ENCODE measurements at places on chromosomes 2 and 18.

DNA sequence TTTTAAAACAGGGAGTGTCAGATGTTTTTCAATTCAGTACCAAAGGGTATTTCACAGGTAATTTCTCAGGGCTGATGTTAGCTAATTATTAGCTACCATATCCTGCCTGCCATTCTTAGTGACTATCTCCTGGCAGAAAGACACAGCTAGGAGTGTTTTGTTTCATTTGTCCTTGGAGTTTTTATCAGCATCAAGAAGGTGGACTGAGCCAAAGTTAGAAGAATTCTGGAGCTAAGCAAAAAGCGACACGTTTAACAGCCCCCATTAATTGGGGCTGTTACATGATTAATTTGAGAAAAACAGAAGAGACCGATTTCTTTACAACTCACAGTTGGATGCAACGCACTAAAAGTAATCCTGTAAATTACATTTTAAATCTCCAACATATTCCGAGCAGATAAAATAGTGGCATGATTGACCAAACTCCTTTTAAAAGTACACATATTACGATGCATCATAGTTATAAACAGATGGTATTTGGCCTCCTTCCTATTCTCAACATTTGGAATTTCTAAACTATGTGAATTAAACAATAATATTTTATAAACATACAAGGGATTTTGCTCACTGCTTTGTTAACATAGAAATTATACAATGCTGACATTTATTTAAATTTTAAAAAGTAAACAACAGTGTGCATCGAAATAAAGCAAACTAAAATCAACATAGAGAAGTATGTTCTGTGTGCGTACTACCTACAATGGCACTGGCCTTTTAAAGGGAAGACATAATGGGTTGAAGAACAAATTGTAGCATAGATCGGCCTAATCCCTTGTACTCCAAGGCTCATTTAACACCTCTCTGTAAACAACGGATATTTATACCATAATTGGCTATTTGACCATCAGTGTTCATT is 585.1 kb downstream of the ZEB2 start:
- peaks cover 61% of the 10 kb centered on the region for H3K27me3 ChIP-seq
- no peaks in the 10 kb centered on the region for H3K36me3 ChIP-seq
- no peak overlapping the region for H3K4me3 ChIP-seq
- DNase-seq: no peak
- H3K27ac ChIP-seq: no peak overlapping the region

GRCh38 chr18:22189449-22190166 is 20.2 kb downstream of the GATA6 start:
- H3K4me3 ChIP-seq: no peak overlapping the region
- H3K27ac ChIP-seq: no peak overlapping the region
- no peak for DNase-seq
- peaks cover 8% of the 10 kb centered on the region for H3K27me3 ChIP-seq
- no peaks in the 10 kb centered on the region for H3K4me1 ChIP-seq
- H3K36me3 ChIP-seq: no peaks in the 10 kb centered on the region

DNA sequence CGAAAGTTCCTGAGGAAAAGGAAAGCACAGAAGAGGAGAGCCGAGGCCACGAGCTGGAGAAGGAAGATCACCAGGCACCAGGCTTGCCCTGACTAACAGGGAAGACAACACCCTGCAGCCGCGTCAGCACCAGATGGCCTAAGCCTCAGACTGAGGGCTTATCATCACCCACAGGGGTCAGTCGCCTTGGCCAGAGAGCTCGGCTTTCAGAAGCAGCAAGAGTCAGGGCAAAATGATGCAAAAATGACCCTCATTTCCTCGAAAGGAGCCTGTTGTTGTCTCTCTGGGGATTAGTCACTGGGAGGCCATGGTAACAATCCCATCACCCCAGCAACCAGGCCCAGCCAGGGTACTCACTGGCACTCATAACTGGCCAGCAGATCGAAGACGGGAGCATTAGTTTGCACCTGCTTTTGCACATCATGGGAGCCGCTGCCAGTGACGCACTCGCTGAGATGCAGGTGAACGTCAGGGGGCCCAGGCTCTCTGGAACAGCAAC is 42.7 kb upstream of the ZFP36L2 start:
- H3K27me3 ChIP-seq: no peaks in the 10 kb centered on the region
- no peak overlapping the region for H3K4me3 ChIP-seq
- DNase-seq: no peak
- H3K36me3 ChIP-seq: peaks cover 19% of the 10 kb centered on the region
- no peak overlapping the region for H3K27ac ChIP-seq

GRCh38 chr2:133936601-133937000 is 317.3 kb upstream of the MGAT5 start:
- no peaks in the 10 kb centered on the region for H3K27me3 ChIP-seq
- H3K4me1 ChIP-seq: no peaks in the 10 kb centered on the region
- DNase-seq: no peak
- H3K27ac ChIP-seq: no peak overlapping the region

GRCh38 chr2:150307258-150307657 is 180.2 kb downstream of the RND3 start:
- no peaks in the 10 kb centered on the region for H3K4me1 ChIP-seq
- H3K4me3 ChIP-seq: no peak overlapping the region
- H3K27me3 ChIP-seq: no peaks in the 10 kb centered on the region
- no peak for DNase-seq
- H3K27ac ChIP-seq: no peak overlapping the region
- H3K36me3 ChIP-seq: no peaks in the 10 kb centered on the region

DNA sequence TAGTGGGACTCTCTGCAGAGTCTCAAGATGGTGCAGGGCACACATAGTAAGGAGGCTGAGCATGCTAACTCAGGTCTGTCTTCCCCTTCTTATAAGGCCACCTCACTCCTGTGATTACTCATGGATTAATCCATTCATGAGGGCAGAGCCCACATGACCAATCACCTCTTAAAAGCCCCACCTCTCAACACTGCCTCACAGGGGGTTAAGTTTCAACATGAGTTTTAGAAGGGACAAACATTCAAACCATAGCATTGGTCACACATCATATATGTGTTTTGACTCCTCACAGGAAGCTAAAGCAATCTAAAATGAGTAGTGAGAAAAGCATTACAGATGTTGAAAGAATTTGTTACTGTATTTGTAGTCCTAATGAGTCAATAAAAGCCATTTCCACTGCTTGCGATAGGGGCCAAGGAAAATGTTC is 57.5 kb downstream of the DTNA start:
- no peaks in the 10 kb centered on the region for H3K4me1 ChIP-seq
- H3K27me3 ChIP-seq: no peaks in the 10 kb centered on the region
- no peak overlapping the region for H3K27ac ChIP-seq
- H3K36me3 ChIP-seq: no peaks in the 10 kb centered on the region

GRCh38 chr18:23207191-23207955 is 72.1 kb downstream of the CABLES1 start:
- H3K27ac ChIP-seq: peak overlapping the region; percentile 97
- H3K27me3 ChIP-seq: no peaks in the 10 kb centered on the region
- H3K4me3 ChIP-seq: no peak overlapping the region
- peaks cover 47% of the 10 kb centered on the region for H3K4me1 ChIP-seq

DNA sequence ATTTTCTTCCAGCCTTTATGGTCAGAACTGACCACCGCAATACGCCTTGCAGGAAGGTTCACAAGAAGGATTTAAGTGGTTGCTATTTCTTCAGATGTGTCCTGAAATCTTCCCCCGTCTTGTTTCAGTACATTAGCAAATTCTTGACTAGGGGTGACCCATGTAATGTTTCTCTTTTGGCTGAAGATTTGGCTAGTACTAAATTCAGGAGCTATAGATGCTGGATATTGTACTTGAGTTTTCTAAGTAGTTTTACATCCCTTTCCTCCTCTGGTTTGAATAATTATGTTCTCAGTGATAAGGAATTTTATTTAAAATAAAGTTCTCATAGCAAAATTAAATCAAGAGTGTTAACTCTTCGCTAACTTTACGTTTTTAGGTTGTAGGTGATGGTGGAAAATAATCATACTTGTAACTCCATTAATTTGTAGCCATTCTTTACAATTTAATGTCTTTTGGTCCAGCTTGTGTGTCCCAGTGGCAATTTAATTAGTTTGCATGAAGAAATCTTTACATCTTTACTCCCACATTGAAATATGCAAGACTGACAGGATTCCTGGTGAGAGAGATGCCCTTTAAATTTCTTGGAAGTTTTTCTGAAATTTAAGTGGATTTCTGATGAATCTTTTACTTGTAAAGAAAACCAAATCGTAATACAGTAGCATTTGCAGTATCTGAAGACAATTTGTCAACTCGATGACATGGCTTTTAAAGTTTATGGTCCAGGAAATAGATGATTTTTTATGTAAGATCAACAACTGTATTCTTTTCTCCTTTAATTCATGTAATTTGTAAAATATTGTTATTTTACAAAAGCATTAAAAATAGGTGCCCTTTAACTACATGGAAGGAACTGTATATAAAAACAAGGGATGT is 2.8 kb downstream of the PHLPP1 start:
- peaks cover 47% of the 10 kb centered on the region for H3K4me1 ChIP-seq
- H3K27ac ChIP-seq: peak overlapping the region; percentile 93
- no peak for DNase-seq
- H3K4me3 ChIP-seq: peak overlapping the region; percentile 80

DNA sequence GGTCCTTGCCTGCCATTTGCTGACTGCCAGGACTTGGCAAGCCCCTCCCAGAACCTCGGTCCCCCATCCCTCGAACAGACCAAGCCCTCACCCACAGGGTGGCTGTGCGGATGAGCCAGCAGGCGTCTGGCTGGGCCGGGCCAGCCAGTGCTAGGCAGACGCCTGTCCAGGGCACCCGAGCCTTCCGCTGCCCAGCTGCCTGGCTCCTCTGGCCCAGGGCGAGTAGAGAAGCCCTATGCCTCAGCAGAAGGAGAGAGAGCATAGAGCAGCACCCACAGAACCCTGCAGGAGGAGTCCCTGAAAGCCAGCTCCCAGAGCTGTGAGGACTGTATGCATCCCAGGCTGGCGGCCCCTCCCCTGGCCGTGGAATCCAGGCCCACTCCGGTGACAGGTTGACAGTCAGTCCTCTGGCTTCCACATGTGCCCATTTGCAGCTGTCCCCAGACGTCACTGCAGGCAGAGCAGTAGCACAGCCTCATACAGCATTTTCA is 62.1 kb upstream of the GLI2 start:
- H3K27me3 ChIP-seq: peaks cover 14% of the 10 kb centered on the region
- no peak for DNase-seq
- H3K27ac ChIP-seq: no peak overlapping the region
- H3K4me3 ChIP-seq: no peak overlapping the region
- H3K36me3 ChIP-seq: no peaks in the 10 kb centered on the region

DNA sequence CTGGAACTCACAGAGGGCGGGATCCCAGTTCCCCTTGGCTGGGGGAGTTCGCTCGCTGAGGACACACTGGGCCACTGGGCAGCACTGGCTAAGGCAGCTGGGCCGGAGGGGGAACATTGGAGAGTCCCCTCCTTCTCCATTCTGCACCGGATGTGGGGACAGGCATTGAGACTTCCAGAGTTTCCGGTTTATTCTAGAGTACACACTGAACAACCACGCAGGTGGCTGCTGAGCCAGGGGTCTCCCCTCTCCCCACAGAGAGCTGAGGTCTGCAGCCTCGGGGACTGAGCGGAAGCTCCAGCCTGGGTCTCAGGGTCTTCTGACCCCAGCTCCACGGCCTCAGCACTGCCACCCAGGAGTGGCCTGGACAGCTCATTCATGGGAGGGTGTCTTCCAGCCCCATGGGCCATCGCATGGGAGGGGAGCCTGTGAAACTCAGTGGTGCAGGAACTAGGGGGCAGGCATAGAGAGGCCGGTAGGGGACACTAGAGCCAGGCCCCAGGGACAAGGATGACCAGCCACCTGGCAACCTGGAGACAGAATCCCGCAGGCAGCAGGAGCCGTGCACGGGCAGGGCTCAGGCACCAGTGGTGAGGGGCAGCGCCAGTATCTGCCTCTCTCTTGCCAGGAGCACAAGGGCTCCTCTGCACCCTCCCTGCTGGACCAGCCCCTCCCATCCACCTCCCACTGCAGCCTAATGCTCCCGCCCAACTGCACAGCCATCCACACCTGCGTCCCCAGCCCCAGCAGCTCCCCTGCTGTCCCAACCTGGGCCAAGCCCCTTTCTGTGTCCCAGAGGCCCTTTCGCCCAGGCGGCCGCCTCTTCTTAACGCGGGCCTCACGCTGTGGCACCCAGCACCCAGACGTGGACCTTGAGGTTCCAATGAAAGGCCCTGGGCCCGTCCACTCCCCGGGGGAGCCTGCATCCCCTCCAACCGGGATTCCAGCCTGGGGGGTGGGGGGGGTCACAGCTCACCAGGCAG is 45.1 kb upstream of the GPC1 start:
- no peak overlapping the region for H3K27ac ChIP-seq
- H3K36me3 ChIP-seq: no peaks in the 10 kb centered on the region
- H3K4me1 ChIP-seq: peaks cover 9% of the 10 kb centered on the region
- no peak for DNase-seq

GRCh38 chr18:29181151-29181901 is 1004.4 kb upstream of the CDH2 start:
- H3K4me1 ChIP-seq: no peaks in the 10 kb centered on the region
- H3K36me3 ChIP-seq: no peaks in the 10 kb centered on the region
- DNase-seq: no peak
- no peaks in the 10 kb centered on the region for H3K27me3 ChIP-seq
- H3K27ac ChIP-seq: no peak overlapping the region
- no peak overlapping the region for H3K4me3 ChIP-seq

DNA sequence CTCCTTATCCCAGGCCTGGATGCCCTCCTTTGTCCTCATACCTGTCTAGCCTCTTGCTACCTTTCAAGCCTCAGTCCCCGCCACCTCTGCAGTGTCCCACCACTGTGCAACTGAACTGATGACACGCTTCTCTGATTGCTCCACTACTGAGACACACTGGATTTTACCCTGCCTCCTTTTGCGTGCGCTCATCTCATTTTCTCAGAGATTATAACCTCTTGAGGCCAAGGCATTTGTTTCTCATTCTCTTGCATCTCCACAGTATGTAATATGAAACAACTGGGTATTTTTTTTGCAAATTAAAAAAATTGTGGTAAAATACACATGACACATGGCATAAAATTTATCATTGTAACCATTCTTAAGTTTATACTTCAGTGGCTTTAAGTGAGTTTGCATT is 95.4 kb downstream of the PRKCE start:
- no peak overlapping the region for H3K4me3 ChIP-seq
- no peak for DNase-seq
- H3K36me3 ChIP-seq: peaks cover 6% of the 10 kb centered on the region

- no peak overlapping the region for H3K27ac ChIP-seq
- no peaks in the 10 kb centered on the region for H3K36me3 ChIP-seq
- DNase-seq: no peak
- peaks cover 11% of the 10 kb centered on the region for H3K4me1 ChIP-seq
Observed at GRCh38 chr2:169761970-169762292, 28.3 kb downstream of the KLHL23 start.

- no peaks in the 10 kb centered on the region for H3K36me3 ChIP-seq
- no peak overlapping the region for H3K27ac ChIP-seq
- no peak overlapping the region for H3K4me3 ChIP-seq
Observed at GRCh38 chr18:37965572-37965970, 400.0 kb upstream of the CELF4 start.

Data from activated T-helper 2 cell treated with anti-CD3 and anti-CD28 coated beads, Interferon-gamma antibody, Interleukin-2, Interleukin-4, amounts not matched to agents 10 μg/mL and 5 μg/mL and 100 μg/mL, durations not matched to agents 14 hours and 24 hours and 36 hours (primary cell).